SJSA1 (cell line): ENCODE measurements at places on chromosomes 4 and X.

- DNase-seq: no peak
These were observed 35.5 kb downstream of the KDR start for GRCh38 chr4:55089916-55090315.

GRCh38 chr4:88860586-88860985 is 163.0 kb upstream of the NAP1L5 start:
- no peak for DNase-seq

DNA sequence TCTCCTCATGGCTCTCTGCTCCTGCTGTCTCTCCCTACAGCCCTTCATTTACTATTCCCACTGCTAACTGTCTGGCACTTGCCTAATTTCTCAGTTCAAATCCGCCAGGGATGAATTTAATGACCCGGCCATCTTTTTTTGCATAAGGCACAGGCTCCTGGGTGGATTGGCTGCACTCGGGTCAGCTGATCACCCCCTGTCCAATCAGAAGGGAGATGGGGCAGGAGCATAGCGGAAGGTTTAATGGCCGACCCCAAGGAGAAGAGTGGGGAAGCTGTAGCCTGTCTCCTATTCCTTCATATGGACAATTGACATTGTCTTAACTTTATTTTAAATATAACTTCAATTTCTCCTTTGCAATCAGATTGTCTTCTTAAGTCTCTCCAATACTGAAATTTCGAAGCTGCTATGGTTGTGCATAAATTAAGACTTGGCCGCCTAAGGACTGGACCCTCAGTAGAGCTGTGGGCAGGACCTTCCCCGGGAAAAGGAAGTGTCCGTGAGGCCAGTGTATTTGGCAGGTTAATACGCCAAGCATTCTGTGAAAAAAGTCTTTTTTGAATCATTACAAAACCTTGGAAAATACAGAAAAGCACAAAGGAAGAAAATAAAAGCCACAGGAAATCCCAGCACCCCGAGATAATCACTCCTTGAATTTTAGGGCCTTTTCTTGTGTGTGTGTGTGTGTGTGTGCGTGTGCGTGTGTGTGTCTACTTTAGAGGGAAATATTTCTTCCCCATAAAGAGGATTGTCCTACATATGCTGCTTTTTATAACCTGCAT is 55.5 kb downstream of the SMIM20 start:
- no peak for DNase-seq

DNA sequence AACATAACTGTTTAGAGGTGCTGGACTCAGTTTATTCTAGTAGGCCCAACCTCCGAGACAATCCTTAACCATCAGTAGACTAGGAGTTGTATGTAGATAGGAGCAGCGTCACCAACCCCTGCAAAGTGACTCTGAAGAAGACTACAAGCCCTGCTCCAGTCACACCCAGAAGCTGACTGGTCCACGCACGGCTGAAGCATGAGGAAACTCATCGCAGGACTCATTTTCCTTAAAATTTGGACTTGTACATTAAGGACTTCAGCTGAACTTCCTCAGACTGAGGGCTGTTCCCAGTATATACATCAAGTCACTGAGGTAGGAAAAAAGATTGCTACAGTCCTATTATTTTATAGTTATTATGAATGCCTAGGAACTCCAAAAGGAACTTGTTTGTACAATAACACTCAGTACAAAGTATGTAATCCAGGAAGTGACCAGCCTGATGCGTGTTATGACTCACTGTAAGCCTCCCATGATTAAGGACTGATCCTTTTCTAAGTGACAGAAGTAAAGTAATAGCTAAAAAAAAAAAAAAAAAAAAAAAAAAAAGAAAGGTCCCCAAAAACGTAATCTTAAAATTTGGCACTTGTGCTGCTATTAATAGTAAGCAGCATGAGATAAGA is 41.6 kb upstream of the UGT2B7 start:
- DNase-seq: peak; percentile 52

DNA sequence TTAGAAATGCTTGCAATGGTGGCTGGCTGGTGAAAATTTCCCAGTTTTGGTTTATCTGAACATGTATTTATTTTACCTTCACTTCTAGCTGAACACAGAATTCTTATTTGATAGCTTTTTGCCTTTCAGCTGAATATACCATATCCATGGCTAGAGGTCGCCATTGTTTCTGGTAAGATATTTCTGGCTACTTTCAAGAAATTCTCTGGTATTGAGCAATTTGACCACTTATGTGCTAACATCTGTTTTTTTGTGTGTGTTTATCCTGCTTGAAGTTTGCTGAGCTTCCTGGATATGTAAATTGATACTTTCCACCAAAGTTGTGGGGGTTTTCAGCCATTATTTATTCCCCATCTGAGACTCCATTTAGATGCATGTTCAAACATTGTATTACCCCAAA is 75.4 kb downstream of the FBXW7 start:
- DNase-seq: no peak

DNA sequence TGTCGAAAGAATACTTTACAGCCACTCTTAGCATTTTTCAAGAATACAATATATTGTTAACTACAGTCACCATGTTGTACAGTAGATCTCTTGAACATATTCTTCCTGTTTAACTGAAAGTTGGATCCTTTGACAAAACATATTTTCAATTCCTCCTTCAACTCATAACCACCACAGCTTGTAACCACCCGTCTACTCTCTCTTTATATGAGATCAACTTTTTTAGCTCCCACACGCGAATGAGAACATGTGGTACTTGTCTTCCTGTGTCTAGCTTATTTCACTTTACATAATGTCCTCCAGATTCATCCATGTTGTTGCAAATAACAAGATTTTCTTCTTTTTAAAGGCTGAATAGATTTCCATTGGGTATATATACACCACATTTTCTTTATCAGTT is 338.3 kb upstream of the IGFBP7 start:
- DNase-seq: no peak

DNA sequence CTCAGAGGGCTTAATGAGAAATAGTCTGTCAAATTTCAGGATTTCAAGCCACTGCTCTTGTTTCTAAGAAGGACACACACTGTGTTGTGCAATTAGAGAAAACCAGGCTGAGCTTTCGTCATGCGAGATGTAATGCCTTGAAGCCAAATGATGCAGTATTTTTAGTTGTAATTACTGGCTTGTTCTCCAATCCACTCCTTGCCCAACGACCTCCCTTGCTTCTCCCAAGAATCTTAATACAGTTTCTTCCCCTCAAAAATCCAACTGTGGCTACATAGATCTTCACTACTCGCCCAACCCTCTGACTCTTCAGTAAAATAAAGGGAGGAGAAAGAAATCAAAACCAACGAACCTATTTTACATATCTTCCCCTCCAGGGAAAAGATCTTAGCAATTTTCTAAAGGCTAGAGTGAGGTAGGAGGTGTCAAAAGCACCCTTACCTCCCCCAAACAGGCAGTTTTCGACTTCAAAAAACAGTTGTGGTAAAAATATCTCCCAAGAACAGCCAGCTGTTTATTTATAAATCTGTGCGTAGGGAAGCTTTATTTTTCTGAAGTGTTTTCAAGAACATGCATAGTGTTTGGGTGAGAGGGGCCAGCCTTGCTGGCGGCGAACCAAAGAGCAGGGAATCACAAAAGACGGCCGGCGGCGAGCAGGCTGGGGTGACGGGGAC is 68.7 kb downstream of the MGST2 start:
- peak; percentile 63 for DNase-seq

GRCh38 chrX:5431823-5432222 is 796.8 kb downstream of the NLGN4X start:
- no peak for DNase-seq

- no peak for DNase-seq
These were observed 49.0 kb upstream of the SHISA3 start for GRCh38 chr4:42348247-42348646.

- no peak for DNase-seq
These were observed 486.3 kb upstream of the PABPC4L start for GRCh38 chr4:134687646-134688628.

- DNase-seq: no peak
These were observed 250.5 kb upstream of the GPRIN3 start for GRCh38 chr4:89558147-89558546.

DNA sequence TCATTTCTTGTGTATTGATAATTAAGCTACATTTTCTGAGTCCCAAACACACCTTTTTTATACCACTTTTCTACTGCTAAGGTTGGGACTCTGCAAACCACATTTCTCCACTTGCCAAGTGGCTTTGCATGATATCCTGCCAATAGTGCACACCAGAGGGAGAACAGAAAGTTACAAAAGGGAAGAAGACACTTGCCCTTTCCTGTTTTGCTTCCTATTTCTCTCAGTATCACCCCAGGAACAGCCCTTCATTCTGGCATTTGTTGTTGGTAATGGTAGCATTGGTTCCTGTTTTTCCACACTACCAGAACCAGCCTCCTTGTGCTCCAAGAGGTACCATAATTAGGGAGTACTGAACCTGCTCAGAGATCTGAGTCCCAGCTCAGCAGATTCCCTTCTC is 87.1 kb downstream of the HDX start:
- DNase-seq: no peak
